ENCODE measurements at places on chromosomes 16 and 17.

GRCh38 chr16:66918803-66919568 is at the start of gene CDH16:
TSS of gene CDH16 (minus strand) at chr16:66918885. CDS start at chr16:66918065, 820 bp downstream.
- DNase-seq = no peak

DNA sequence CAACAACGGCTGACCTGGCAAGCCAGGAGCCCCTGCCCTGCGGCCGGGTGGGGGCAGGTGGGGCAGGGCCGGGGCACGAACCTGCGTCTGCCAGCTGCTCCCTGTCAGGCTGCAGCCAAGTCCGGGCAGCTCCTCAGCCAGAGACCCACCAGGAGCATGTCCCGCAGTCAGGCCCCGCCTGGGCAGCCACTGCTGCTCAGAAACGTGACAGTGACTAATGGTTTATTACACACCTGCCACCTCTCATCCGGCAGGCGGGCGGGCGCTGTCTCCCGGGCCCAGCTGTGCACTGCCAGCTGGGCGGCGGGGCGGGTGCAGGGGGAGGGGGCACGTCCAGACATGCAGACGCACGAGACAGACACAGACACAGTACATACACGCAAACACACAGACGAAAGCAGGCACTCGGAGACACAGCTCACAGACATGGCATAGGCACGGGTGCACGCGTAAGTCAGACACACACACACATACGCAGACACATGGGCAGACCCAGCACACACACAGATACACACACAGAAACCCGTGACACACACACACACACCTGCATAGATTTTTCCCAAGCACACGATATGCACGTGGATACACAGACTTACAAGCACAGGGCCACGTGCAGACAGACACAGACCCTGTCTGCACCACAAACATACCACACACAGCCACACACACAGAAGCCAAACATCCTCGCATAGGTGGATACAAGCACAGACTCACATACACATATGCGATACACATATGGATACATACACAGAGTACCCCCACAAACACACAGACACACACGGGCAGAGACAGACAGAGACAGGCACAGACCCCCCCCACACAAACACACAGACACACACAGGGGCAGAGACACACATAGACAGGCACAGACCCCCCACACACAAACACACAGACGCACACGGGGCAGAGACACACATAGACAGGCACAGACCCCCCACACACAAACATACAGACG is 248.3 kb upstream of the CIBAR2 start:
- DNase-seq = no peak

- no peak for DNase-seq
These were observed 8.7 kb downstream of the ENPP7 start for GRCh38 chr17:79739148-79740062.

DNA sequence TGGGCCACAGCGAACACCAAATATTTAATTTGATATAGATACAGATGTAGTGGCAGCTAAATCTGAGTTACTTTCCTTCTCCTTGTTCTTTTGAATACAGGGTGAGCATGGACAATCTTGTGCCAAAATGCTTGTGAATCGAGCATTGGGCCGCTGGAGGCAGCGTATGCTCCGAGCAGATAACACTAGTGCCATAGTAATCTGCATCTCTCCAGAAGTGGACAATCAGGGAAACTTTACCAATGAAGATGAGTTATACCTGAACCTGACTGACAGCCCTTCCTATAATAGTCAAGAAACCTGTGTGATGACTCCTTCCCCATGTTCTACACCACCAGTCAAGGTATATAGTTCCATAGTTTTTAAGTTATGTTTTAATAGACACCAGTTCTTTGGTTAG is 21.2 kb upstream of the BCAS3 start:
- no peak for DNase-seq

DNA sequence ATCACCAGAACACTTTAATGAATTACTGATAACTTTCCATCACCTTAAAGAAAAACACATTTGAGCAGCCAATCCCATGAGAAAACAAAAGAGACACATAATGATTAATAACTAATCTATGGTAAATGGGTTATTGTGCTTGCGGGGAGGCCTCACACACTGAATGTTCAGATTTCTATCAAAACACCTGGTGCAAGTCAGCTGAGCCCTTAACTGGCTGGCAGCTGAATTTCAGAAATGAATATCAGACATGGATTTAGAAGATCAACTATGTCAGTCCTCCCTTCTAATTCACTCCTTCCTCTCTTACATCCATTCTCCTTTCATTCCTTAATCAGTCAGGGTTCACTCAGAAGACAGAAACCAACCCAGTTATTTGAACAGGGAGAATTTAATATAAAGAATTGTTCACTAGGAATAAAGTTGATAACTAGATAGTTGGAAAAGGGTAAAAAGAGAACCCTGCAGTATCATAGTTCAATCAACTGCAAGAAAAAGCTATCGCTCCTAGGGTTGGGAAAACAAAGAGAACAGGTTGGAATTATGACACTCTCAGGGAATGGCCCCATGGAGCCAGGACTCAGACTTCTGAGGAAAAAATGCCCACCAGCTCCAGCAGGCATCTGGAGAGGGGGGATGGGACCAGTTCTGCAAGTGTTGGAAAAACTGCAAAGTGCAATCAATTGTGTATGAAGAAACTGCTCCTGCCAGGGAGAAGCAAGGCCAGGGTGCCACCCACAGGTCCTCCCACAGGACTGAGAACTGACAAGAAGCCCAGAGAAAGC is 577.1 kb upstream of the CDH5 start:
- DNase-seq = no peak

DNA sequence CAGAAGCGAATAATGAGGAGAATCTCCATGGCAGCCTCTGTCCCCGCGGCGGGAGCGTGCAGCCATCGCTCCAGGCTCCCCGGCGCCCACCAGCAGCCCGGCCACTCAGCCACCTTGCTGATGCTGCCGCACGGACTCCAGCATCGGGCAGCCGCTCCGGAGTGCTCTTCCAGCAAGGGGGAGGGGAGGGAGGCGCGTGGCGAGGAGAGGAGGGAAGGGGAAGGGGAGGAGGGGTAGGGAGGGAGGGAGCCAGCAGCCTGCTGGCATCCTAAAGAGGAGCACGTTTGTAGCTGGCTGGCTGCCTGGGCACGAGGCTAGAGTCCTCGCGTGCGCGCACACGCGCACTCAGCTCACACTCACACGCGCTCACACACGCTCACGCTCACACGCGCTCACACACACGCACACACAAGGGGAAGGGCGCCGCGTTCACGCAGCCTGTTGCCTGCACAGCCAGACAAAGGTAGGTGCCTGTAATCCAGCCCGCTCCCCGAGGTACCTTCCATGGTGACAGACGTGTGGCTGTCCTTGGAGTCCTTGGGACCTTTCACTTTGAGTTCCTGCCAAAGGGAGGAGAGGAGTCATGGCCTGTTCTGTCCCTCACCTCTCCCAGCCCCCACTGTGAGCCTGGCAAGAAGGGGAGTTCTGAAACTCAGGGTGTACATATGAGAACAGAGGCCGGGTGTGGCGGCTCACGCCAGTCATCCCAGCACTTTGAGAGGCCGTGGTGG is 82.1 kb downstream of the TIMM22 start:
- DNase-seq = no peak

GRCh38 chr16:5751216-5751615 is 653.6 kb upstream of the EEF2KMT start:
- no peak for DNase-seq

GRCh38 chr16:20918486-20919239 is 18.1 kb downstream of the LYRM1 start:
- DNase-seq = no peak

- no peak for DNase-seq
These were observed 26.3 kb downstream of the NFE2L1 start for GRCh38 chr17:48074322-48075081.

GRCh38 chr16:86380030-86380429 is 130.3 kb upstream of the FOXF1 start:
- no peak for DNase-seq

GRCh38 chr17:81254955-81255717 is 16.0 kb downstream of the NDUFAF8 start:
- DNase-seq = no peak

GRCh38 chr16:13702614-13703013 is 217.3 kb upstream of the ERCC4 start:
- no peak for DNase-seq

All from coronary artery (tissue), 2 donors.